Mucosa of descending colon (tissue), 3 donors: ENCODE measurements at places on chromosomes 13 and 19.
A peak's percentile ranks its signal among the peaks of the same experiment; 100 is the strongest.

DNA sequence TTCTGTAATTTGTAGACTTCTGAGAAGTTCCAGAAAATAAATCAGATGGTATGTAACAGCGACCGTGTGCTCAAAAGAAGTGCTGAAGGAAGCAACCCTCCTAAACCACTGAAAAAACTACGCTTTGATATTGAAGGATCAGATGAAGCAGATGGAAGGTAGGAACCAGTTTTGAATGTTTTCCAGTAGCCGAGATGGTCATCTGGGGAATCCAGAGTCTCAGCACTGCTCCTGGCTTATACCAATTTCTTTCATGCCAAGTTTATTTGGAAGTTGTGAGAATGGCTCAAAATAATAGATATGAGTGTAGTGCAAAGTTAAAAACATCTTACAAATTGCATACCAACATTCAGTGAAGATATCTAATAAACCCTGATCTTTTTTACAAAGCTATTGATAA lies 56.2 kb downstream of the RCBTB2 start:
- DNase-seq = no peak

DNA sequence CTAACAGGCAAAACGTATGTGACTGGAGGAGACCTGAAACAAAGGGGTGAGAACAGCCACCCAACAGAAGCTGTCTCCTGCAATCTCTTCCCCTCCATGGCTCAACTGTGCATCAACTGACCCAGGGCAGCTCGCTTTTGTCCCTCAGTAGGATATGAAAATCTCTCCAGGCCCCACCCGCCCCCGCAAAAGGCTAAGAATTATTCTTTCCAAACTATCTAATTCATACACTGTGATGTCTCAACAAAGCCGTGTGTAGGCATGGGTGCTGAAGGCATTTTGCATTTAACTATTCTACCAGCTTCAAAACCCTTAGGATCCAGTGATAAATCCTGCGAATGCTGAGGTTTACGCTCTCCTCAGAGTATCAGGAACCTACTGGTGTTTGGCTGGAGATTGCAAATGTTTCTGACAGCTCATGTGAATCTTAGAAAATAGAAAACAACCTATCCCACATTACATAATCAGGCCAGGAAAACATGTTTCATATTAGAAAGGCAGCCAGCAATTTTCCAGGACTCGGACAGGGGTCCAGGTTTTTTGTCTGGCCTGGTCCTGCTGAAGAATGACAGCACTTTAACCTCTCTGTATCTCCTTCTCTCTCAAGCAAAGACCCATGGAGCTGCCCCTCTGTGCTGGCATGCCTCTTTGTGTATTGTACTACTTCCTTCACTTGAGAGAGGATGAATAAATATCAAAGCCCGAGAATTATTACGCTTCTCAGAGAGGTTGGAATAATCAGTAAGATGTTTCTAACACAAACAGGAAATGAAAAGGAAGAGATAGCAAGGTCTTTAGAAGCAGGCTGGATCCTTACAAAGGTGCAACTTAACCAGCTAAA lies 17.3 kb downstream of the DHRS12 start:
- no peak for DNase-seq

GRCh38 chr13:53144826-53145225 lies 116.2 kb downstream of the OLFM4 start:
- DNase-seq = no peak

- DNase-seq = no peak
Measured at GRCh38 chr13:47555235-47555634, 445.8 kb downstream of the SUCLA2 start.

GRCh38 chr19:41862445-41862986 lies 2.5 kb downstream of the RPS19 start:
- no peak for DNase-seq

DNA sequence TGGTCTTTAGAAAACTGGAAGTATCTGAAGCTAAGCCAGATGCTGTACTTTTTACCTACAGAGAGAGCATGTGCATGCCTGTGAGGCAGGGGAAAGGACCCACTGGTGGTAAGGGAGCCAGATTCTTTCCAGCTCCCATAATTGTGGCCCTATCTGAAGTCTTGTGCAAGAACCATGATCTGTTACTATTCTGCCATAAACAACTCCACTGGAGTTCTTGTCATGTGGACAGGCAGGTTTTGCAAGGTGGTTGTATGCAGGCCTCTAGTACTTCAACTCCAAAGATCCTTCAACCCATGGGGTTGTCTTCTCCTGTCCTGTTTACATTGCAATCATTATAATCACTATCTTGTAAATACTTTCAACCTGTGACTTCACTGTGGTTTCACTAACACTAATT lies 14.1 kb downstream of the PROSER1 start:
- DNase-seq = peak; percentile 61

DNA sequence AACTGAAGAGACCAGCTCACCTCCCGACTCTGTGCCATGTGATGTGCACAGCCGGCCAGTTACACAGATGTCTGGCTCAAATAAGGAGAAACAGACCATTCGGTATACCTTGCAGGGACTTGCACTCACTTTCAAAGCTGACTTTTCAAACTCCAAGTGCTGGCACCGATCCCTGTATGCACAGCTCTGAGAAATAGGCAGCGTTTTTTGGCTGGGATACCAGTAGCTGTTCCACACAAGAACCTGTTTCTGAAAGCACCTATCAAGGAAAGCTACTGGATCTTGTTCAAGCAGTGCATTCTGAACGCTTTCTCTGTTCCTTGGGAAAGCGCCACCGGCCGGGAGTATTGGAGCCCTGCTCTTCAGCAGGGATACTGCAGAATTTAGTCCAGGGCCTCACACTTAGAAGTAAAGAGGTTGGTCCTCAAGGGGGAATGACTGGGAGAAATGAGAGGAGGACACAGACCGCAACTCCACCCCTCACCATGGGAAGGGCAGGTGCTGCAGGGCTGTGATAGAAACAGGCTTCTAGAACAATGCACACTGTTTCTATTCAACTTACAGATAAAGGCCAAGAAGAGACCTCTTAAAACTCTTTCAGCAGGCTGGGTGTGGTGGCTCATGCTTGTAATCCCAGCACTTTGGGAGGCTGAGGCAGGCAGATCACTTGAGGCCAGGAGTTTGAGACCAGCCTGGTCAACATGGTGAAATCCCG lies 53.6 kb upstream of the PABPC3 start:
- no peak for DNase-seq

- no peak for DNase-seq
Measured at GRCh38 chr19:17826508-17827056, 5.3 kb upstream of the INSL3 start.

DNA sequence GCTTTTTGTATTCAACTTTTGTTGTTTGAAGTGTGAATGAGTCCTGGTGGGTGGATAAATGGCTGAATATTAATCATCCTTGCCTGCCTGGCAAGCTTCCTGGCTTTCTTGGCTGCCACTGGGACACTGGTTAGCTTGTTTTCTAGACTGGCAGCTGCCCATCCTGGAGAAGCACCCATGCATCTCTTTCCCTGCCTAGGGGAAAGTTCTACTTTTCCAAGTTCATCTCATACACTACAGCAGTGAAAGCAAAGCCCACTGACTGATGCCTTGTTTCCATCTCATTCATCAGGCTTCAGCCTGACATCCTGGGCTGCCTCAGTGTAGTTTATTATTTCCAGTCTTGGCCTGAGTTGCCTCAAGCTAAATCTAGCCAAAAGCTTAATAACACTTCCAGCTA lies 244.8 kb downstream of the PCDH20 start:
- no peak for DNase-seq

GRCh38 chr13:67139551-67139950 lies 90.6 kb downstream of the PCDH9 start:
- no peak for DNase-seq

DNA sequence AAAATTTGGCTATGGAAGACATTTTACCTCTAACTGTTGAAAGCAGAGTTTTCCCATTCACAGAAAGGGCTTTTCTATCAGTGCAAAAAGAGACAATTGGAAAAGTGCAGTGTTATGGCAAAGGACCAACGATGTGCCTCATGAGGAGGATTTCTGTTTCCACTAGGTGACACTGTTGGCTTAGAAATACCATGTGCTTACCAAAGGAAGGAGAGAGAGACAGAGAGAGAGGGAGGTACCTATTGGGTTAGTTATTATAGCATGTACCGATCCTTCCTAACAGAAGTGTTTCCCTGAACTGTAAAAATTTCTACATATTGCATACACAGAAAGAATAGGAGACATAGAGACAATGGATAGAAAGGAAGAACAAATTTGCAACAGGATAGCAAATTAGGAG lies 23.9 kb upstream of the PSG4 start:
- DNase-seq = no peak

DNA sequence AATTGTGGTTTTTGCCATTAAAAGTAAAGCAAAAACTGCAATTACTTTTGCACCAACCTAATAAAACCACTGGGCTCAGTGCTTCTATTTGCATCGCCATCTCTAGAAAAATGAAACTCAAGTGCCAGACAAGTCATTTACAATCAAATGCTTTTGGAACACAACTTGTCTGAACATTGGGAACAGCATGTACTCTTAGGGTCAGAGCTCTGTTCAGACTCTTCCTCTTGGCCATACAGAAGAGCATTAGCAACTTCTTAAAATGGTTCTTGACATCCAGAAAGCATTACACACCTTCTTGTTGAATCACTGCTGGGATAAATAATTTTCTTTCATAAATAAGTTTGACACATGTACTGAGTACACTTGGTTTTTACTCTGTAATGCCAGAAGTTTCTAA lies 272.5 kb downstream of the DCLK1 start:
- DNase-seq = no peak

DNA sequence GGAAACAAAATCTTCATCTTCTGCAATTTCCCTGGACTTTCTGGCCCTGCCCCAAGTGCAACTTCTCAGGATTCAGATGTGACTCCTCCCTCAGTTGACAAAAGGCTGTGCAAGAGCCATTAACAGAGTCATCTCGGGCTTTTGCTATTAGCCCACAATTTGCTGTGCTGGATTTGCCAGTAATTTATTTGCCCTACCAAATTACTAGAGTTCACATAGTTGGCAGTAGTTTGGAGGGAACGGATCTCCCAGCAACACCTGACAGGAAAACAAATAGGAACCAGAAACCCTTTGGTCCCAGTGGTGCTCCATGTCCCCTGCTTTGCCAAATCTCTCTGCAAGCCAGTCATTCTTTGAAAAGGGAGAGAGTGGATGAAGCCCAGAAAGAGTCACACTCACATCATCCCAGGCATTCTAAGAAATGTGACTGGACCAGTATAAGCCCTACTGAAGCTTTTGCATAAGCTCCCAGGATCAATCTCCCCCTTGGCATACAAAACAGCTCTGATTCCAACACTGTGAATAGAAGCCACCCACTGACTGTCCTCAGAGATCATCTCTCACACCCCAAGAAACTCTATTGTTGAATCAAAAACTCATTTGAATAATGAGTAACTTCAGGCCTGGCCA lies 350.1 kb upstream of the NBEA start:
- DNase-seq = no peak

GRCh38 chr13:28885181-28885580 lies 65.0 kb downstream of the MTUS2 start:
- no peak for DNase-seq

- DNase-seq = no peak
Measured at GRCh38 chr13:19725320-19725719, 57.4 kb downstream of the PSPC1 start.

DNA sequence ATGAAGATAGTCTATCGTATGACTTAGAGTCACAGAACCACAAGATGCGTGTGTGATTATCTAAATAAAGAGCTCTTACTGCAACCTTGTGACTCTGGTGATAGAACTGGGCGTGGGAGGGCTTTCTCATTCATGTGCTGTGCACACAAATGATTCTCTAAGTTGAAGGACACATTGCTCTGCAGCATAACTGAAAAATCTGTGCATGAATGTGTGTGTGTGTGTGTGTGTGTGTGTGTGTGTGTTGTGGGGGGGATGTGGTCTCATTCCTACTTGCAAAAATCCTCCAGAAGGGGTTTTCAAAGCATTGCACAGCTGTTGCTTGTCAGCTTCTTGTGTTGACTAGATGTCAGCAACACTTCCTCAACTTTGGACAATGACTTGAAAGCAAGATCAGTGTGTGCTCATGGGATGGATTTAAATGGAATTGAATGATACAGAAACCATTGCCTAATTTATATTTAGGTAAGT lies 22.4 kb downstream of the LRCH1 start:
- DNase-seq = no peak

DNA sequence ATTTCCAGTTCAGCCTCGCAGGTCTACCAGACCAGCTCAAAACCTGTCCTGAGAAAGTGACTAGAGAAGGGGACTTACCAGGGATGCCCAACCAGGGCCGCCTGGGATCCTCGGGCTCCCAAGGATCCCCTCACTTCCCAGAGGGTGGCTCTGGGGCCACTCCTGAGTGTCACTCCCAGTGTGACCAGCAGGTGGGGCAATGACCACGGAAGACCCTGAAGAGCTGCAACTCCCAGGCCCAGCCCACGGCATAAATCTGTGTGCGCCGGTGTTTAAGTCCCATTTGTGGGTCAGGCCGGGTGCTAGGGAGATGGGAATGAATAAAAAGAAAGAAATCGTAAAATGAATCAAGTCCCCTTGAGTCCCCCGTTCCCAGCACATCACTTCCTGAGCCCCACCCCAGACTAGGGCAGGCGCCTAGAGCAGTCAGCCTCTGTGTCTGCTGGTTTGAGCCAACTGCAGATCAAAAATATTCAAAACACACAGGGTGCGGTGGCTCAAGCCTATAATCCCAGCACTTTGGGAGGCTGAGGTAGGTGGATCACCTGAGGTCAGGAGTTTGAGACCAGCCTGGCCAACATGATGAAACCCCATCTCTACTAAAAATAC lies 10.7 kb downstream of the PTGIR start:
- peak; percentile 92 for DNase-seq

DNA sequence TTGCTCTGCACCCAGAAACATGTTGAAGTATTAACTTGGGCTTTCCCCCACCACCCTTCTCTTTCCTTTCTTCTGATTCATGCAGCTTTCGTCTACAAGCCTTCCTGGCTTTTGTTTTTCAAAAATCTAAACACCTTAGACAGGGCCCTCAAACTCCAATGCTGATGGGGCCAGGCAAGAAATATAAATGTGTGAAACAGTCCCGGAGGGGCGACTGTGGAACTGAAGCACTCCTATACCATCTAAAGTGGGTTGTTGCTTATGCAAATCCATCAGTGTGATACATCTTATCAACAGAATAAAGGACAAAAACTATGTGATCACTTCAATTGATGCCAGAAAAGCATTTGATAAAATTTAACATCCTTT lies 6.1 kb downstream of the FCGBP start:
- no peak for DNase-seq

GRCh38 chr19:3690551-3691371 lies 9.5 kb downstream of the PIP5K1C start:
- no peak for DNase-seq

- no peak for DNase-seq
Measured at GRCh38 chr19:54104998-54105715, 2.5 kb downstream of the NDUFA3 start.

GRCh38 chr13:32317716-32318465 lies 2.6 kb downstream of the BRCA2 start:
- no peak for DNase-seq

- no peak for DNase-seq
Measured at GRCh38 chr19:3491396-3492119, 8.3 kb upstream of the SMIM44 start.
